ACHN (cell line): ENCODE measurements at places on chromosomes 16 and 17.

DNA sequence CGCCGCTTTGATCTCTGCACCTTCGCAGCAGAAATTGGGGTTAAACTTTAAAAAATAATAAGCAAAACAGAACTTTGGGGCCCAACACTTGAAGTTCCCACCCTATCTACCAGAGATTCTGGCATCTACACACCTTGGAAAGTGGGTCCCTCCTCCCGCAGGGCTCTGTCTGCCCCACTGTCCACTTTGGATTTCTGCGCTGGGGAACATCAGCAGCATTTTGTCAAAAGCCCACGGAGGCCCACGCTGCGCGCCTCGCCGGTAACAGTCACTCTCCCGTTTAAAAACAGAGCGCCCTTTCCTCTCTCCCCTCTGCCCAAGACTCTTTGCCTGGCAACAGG, 725 bp upstream of the WNT9B start:
- no peak for DNase-seq

DNA sequence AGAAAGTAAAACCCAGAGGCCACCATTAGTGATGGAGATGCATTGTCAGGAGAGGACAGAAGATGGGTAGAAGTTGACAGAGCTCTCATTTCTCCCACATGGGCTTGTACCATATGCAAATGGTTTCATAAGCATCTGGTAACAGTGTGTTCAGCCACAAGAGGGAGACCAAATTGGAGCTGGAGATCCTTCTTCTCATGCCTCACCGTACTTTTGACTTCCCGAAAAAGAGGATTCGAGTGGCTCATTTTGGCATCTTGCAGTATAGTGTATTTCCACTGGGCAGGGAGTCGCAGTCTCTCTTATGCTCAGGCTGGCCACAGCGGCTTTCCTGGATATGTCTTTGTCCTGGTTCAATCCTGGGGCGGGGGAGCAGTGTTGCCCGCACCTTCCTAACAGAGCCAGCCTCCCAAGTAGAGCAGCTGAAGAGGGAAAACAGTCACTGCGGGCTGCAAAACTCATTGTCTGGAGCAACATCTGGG, 23.8 kb downstream of the TBC1D3B start:
- no peak for DNase-seq

DNA sequence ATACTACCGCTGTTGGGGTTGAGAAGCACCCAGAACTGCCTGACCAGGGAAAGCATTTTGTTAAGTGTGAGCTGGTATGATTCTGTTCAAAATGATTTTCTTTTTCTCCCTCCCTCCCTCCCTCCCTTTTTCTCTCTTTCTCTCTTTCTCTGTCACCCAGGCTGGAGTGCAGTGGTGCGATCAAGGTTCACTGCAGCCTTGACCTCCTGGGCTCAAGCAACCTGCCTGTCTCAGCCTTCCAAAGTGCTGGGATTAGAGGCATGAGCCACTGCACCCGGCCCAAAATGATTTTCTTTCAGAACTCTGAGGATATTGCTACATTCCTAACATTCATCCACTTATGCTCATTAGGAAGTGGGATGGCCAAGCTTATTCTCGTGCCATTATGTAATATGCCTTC, 41.3 kb downstream of the SLC47A1 start:
- DNase-seq, result no peak

GRCh38 chr17:48586355-48587258, 3.4 kb downstream of the HOXB3 start:
- peak; percentile 64 for DNase-seq

DNA sequence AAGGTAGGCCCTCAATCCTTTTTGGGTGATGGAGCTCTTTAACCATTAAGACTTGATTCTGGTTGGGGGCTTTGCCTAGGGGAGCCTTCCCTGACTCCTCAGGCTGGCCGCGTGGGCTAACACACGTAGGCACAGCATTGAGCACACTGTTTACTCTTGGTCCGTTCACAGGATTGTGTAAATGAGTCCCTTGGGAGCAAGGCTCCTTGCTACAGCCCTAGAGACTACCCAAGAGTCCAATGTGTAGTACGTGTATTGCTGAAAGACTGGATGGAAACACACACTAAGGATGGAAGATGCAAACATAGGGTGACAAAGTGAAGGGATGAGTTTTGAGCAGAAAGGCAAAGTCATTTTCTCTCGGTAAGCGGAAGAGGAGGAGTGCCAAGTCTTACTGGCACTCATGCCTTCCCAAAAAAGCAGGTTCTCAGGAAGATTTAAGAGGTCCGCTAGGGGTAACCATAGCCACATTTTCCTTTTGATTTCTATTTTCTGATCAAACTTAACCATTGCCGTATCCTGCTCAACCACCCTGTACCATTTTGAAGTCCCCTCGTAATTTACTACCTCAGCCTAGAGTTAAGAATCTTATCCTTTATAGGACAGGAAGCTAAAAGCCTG, 911 bp upstream of the ITGA2B start:
- DNase-seq, result no peak

DNA sequence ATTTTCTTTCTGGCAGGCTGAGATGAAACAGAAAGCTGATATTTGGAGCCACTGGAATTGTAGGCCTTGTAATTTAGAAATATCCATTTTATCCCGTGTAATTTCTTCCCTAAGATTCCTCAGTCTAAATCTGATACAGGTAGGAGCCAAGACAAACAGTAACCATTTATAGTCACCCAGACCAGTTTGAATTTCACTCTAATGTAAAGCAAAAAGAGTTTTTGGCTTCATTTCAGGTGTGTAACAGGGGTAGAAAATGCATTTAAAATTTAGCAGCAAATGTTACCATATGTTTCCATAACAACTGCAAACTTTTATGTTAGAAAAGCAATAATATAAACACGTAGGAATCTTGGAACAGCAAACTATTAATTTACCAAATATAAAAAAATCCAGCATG, 249.4 kb downstream of the FTO start:
- no peak for DNase-seq

DNA sequence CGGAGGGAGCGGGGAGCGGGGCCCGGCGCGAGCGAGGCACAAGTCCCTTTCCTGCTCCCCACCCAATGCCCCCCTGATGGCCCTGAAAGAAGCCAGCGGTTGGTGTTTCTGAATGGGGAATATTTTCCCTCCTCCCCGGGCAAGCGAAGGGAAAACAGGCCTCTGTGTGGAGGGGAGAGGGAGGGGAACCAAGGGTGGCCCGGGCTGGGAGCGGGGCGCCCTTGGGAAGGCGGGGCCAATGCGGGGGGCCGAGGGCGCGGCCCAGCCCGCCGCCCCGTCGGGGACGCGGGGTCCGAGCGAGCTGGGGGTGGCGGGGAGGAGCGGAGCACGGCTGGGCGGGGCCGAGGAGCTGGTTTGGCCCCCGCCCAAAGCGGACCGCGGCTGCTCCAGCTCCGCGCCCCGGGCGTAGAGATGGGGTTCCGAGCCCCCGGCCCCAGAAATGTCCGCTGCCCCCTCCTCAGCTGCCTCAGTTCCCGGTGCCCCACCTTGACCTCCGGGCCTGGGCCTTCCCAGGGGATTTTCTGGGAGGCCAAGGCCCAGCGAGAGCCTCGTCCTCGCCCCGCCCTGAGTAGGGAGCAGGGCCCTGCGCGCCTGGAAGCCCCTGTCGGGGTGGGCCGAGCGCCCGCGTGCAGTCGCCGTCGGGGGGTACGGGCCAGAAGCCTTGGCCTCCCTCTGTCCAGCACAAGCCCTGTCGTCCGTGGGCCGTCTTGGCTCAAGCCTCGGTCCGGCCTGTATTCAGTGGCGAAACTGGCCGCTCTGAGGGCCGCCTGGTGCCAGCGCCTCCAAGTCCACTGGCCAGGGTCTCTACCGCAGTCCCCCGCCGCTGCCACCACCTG, 3.9 kb upstream of the HEXIM1 start:
- no peak for DNase-seq

DNA sequence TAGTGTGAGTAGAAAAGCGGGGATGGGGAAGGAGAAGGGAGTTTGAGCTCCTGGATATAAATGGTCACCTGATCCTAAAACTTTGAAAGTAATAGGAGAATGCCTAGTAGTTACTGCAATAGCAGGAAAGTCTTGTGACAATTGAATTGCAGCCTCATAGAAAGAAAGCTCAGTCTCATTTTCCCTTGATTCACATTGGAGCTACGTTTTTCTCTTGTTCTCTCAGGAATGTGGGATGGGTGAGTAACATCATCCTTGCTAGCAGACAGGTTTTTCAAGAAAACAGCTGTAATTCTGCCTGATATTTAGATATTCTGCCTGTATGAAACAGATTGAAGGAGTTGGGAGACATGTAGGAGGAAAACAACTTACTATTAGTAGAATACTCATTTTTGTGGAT, 25.3 kb downstream of the SF3B3 start:
- no peak for DNase-seq

- no peak for DNase-seq
Observed at GRCh38 chr17:1967213-1967612, 57.9 kb downstream of the RTN4RL1 start.

DNA sequence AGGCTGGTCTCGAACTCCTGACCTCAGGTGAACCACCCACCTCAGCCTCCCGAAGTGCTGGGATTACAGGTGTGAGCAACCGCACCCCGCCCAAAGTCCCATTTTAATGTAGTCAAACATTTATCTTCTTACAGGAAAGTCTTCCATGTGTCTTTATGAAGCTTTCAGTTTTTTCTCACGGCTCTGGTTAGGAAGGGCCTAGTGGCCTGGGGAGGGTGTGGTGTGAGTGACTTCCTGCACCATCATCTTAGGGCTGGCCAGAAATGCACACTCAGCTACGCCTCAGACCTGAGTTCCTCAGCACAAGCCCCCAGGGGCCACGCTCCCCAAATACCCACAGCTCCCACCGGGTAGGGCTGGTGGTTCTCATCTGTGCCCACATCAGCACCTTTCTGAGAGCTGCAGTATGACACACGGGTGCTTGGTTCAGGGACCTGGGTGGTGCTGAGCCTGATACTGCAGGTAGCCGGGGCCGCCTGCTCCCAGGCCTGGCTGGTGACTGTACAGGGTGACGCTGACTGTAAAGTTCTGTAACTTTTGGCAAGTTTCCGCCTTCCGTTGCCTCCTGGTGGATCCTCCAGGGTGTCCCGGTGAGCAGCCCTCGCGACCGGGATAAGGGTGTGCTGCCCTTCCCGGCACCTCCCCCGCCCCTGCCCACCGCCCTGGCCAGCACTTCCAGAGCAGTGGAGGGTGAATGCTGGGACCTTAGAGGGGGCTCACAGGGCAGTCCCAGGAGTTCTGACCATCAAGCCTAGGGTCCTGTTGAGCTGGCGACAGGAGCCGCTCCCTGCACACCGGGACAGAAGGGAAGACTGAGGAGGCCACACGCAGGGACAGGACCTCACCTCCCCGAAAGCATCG, 52.5 kb downstream of the ZNF778 start:
- DNase-seq, result no peak

DNA sequence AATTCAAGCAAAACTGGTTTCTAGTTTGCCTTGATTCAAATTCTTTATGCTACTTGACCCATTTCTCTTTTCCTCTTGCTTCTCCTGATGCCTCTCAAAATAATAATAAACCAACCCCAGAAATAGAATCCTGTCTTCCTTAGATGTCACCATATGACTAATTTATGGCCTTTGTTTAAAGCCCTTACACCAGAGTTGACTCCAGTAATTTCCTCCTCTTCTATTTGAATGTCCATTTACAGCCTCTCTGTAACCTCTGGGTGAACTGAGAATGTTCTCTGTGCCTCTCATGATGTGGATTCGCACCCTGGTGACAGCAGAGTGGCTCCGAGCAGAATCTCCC, 31.5 kb downstream of the ZFHX3 start:
- DNase-seq, result no peak

DNA sequence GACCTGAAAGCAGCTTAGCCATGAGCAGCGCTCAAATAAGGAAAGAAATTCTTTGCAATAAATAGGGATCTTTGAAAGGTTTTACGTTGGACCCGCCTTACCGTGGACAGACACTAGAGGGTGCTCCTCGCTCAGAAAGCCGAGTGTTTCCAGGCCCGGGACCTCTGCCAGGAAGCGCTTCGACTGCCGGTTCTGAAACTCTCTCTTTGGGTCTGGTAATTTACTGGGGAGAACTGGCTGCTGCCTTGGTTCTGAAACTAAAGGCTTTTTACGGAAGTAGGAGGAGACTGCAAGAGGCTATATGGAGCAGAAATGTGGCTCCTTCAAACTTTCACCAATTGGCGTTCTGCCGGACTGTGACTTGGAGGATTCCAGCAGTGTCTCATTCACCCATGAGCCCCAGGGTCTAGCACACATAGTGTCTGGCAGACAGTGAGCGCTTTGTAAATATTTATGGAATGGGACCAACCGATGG, 45.6 kb upstream of the HOXB9 start:
- peak; percentile 78 for DNase-seq

DNA sequence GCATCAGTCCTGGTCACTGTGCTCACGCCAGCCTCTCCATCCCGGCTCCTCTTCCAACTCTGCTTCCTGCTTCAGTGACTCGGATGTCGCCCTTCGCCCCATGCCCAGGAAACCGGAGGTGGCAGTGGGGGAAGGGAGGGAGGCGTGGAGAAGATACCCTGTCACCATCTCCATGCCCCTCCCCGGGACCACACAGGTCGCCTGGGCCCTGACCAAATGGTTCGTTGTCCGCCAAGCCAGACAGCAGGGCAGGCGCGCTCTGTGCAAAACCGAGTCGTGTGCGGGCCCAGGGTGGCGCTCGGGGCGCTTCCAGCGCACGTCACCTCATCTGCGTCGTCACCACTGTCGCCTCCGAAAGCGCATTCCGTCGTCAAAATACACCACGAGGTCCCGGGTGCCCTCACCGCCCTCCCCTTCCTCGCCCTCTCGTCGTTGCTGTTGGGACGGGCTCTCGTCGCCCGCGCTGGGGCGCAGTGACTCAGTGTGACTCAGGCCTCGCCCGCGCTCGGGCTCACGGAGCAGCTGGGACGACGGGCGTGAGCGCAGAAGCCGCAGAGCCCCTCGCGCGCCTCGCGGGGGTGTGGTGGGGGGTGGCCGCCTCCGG, 39.2 kb downstream of the ZNF778 start:
- peak; percentile 72 for DNase-seq

DNA sequence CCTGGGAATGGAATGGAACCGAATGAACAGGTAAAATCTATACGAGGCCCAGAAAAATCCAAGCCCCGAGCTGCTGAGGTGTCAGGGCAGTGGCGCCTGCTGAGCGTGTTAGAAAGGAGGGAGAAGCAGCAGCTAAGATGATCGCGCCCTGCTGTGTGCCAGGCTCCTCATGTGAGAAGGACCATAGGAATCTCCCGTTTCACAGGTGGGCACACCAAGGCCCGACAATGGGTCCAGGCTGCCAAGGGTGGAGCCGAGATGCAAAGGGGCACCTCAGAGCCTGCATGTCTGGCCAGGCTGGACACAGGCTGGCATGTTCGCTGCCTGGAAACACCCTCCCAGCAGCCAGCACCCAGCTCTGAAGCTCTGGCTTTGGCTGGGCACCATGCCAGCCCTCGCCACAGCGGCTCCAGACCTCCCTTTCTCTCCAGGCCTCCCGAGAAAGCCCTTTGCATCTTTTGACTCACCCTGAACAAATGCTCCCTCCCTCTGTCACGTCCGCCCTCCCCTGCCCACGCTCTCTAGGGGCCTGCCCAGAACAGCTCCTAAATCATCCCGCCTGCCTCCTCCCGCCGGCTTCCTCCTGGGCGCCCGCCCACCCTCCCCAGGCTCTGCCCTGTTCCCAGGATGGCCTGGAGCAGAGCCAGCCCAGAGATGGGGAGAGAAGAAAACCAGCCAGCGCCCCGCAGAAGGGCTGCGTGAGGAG, 217.8 kb upstream of the GSE1 start:
- DNase-seq, result peak; percentile 99

GRCh38 chr16:69520800-69521602, 44.8 kb upstream of the NFAT5 start:
- DNase-seq, result no peak
